ENCODE measurements at places on chromosomes 6 and 20.

DNA sequence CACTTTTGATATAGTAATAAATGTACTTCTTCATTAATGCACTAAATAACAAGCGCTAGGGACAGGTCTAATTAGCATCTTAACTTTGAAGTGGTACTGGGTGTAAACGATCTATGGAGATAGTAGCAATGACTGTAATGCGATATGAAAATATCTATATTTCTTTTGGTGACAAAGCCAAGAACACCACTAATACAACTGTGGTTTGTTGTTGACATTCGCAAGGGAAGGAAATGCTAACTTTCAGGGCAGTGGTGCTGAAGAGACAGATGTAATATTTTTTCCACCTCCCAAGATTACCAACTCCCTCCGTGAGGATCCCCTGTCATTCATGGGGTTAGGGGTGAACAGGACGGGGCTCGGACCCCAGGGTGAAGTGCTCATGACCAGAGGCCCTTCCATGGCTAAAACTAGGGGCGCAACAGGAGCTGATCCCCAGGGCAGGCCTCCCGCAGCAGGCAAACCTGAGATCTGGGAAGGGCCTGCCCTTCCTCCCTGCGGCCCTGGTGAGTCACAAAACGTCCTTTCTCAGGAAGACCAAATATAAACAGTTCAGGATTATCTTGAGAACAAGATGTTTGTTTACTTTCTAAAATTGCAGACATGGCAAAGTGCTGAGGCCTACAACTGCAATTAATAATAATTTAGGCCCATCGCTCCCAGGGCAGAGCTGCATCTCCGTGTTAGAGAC lies 65.0 kb upstream of the TOX2 start:
- DNase-seq = no peak

DNA sequence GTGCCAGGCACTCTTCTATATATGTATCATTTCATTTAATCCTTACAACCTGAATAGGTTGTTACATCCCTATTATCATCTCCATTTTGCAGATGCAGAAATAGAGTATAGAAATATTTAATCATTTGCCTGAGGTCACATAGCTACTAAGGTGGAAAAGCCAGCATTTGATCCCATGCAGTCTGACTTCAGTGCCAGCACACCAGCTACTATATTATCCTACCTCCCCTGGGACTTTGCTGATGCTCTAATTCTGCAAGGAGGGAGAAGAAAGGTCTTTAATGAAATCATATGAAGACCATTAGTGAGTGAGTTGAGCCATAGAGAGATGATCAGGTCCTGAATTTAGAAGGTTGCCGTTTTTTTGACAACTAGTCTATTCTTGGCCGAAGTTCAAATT lies 53.7 kb downstream of the TOP1 start:
- DNase-seq = no peak

GRCh38 chr20:2168946-2169345 lies 67.3 kb downstream of the STK35 start:
- DNase-seq = no peak

DNA sequence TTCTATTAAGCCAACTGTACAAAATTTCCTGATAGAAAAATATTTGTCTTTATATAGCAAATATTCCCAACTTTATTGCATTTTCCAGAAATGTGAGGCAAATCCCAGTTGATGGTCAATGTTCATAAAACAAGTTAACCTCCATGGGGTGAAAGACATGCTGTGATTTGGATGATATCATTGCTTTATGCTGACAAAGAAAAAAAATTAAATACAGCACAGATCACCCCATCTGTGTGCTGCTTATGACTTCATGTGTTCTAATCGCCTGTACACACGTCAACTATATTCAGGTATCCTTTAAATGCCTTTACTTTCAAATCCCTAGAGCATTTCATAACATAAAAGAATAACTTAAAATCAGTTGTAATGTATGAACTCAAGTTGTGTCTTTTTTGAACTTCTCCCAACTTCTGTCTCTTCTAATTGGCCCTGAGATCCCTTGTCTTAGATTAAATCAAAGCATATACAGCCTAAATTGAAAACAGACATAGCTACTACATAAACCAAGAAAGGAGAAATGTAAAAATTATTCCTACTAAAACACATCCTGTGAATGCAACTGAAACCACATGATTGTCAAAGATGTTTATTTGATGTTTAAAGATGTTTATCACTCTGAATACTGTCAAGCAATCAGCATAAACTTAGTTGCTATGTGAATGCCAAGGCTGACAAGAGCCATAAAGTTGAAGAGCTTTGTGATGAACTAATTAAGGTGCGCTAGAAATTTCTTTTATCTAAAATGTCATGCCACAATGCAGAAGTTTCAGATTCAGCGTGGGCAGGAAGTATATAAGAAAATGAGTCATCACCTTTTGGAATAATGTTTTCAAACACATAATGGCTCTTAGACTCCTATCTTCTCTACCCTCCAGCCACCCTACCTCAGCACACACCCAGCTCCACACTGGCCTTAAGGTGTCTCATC lies 68.7 kb downstream of the FILIP1 start:
- no peak for DNase-seq

- DNase-seq = no peak
These were observed 2.8 kb upstream of the PLCG1 start for GRCh38 chr20:41134362-41135186.

- DNase-seq = no peak
These were observed 2.2 kb upstream of the TUBB2B start for GRCh38 chr6:3229566-3230178.

DNA sequence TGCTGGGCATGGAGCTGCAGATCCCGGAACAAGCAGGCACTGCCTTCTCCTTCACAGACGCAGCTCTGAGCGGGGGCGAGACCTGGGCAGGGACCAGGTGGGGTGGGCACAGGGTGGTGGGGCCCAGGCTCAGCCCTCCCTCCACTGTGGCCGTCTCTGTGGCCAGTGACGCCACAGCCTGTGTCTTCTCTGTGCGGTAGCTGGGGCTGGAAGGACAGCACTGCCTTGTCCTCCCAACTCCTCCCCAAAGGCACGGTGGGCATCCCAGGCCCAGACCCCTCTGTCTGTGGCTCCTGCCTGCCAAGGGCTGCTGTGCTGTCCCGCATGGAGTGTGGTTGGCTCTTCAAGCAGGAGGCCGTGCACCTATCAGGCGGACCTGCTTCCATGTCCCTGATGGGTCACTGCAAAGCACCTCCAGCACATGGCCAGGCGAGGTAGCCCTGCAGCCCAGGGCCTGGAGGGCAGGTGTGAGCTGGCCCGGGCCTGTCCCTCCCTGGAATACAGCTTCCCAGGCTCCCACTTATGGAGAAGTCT lies 14.8 kb upstream of the TNFRSF6B start:
- DNase-seq = no peak

DNA sequence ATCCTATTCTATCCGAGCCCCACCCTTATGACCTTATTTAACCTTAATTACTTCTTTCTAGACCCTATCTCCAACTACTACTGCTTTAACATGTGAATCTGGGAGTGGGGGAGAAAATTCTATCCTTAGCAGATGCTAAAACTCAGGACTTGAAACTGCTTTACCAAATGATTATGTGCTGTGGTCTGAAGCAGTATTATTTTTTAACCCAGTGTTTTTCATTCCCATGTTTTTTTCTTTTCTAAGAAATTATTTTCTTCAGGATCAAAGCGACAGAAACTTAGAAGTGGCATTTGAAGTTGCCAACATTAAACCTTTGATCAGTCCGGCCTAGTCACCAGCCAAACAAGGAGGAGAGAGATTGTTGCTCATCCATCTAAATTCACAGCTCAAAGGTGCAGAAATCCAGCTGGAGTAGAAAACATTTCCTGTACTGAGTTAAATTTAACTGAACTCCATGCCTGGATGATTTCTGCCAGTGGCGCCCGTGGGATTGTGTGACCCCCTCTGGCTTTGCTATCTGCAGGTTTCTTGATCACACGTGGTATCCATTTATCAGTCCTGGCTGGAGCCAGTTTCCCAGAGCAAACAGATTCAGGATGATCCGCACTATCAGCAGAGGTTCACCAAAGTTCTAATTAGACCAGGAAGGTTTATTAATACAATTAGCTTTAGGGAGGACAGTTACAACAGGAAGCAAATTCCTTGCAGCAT lies 300.5 kb downstream of the PLCB1 start:
- DNase-seq = no peak

DNA sequence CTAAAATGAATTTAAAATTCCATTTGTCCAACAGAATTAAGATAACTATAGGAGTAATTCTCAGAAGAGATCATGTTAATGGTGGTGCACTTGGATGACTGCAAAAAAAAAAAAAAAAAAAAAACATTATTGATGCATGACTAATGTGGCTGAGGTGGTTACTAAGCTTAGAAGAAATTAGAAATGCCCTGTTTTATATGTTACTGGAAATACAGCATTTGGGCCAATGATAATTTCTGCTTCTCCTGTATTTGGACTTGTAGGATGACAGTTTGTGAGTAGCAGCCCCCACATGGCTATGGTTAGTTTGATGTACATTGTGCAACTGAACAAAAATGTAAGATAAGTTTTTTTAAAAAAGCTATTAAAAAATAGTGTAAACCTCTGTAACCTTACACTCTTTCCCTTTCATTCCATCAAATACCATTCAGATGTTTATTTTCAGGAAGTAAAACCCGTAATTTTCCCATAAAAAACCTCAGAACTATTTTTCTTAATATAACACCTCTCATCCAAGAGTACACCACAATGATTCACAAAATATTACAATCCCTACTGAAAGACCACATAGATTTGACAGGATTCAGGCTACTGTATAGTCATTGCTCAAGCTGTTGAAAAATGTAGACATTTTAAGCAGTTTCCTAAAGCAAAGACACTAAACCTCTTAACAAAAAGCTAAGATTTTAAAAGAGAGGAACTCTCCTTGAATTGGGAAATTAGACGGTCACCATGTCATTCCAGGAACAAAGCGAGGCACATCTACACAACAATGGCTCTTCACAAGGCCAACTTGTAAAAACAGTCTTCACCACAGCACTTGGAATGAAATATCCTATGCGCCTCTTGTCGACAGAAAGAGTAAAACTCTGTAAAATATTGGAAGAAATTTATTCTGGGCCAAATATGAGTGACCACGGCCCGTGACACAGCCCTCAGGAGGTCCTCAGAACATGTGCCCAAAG lies 83.0 kb downstream of the WDR27 start:
- DNase-seq = no peak

- no peak for DNase-seq
These were observed 574.1 kb downstream of the HAO1 start for GRCh38 chr20:7366189-7366588.

- no peak for DNase-seq
These were observed 10.8 kb upstream of the EYA2 start for GRCh38 chr20:46883892-46884291.

- DNase-seq = no peak
These were observed 545.6 kb upstream of the MAP3K7 start for GRCh38 chr6:91132461-91132860.
